ENCODE measurements at places on chromosomes 6 and 20. TPM values are rescaled to one million over a fixed set of nuclear protein-coding genes. Genes with fewer than 3 reads are reported as not detected.

GRCh38 chr6:149433405-149433804, 33.3 kb downstream of the SUMO4 start:
- no peak for DNase-seq

- DNase-seq = no peak
Measured at GRCh38 chr6:14464055-14464454, 346.5 kb downstream of the CD83 start.

DNA sequence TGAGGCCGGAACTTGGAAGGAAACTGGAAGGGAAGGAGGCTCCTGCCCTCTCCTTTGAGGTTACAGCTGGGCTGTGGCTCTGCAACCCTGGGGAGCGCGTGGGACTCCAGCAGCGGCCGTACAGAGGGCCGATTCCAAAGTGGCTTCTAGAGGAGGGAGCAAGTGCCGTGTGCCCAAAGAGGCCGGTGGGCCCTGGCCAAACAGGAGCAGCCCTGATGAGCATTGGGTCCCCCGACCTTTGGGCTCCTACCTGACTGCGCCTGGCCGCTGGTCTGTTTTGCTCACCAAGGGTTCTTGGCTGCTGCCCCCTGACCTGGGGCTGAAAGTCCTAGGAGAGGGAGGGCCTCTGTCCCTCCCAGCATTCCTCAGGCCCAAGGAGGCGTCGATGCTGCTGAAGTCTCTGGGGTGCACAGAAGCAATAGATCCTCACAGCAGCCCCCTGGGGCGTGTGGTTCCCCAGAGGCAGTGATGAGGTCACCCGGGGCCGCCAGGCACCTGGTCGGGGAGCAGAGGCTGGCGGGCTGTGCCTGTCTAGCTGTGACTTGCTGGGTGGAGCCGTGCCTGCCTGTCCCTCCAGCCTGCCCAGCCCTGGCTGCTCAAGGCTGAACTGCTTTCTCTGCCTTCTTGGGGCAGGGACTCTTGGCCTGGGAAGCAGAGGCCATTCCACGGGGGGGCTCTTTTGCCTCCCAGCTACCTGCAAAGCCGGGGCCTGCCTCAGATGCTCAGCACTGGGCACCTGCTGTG, 9.8 kb downstream of the RBM38 start:
- no peak for DNase-seq

- peak; percentile 55 for DNase-seq
Measured at GRCh38 chr6:157034436-157035230, 257.5 kb downstream of the ARID1B start.

The PPIL6 gene
- 14.5 TPM for total RNA-seq

GRCh38 chr6:25377664-25378063, 98.5 kb downstream of the CARMIL1 start:
- DNase-seq = no peak

DNA sequence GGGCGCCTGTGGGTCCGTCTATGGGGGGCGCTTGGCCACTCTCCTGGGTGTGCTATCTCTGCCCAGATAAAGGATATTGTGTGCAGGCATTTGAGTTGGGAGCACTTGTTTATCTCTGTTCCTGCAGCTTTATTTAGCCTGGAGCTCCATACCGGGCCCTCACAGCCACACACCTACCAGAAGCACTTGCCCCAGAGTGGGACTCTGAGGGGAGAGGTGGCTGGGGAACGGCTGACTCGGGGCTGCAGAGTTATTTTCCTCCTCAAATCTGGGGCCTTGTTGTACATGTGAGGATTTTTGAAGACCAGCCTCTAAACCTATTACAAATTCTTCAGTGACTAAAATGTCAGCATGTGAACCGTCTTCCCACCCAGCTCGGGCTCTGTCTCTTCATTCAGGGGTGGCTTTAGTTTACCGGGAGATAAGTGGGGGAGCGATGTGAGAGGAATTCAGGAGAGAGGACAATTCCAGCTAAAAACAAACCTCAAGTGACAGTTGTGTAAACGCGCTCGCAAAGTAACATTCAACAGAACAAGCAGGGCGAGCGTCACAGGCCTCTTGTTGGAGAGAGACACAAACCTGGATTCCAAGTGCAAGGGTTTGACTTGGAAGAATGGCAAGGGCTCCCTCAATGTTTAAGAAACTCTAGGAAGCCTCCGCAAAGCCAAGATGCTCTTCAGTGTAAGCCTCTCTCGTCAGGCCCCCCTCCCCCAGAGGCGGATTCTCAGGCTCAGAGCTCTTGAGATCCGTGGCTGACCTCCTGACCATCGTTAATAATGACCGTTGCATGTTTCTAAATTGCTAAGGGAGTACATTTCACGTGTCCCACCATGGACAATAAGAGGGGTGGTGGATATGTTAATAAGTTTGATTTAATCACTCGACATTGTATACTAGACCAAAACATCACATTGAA, 548.9 kb downstream of the QKI start:
- no peak for DNase-seq

DNA sequence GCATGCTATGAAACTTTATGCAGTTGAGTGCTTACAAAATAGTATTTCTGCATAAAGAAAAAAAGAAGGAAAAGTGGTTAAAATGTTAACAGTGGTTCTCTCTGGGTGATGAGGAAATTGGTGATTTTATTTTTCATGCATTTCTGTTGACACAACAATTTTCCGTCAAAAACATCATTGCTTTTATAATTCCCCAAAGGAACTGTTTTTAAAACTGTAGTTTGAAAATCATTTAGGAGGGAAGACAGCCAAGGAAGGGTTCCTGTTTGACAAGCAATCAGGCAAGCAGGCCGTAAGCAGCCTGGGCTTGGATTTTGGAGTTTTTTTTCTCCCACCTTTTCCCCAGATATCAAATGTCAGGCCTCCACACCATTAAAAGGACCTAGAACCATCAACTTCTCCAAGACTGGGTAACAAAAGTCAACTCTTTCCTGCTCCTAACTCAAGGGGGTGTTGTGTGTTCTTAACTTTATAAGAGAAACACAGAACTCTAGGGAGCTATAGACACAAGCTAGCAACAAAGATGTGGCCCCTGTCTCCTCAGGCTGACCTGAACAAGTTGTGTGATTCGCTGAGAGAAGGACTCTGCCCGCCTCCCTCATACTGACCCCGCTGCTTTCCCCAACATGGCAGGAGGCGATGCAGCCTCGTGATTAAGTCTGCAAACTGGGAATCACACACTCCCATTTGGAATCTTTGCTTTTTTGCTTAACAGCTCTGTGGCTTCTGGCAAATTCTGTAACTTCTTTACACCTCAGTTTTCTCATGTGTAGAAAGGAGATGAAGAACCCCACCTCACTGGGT, 146.6 kb downstream of the BCAS1 start:
- DNase-seq = no peak

- no peak for DNase-seq
Measured at GRCh38 chr6:119171088-119171841, 92.8 kb upstream of the FAM184A start.

DNA sequence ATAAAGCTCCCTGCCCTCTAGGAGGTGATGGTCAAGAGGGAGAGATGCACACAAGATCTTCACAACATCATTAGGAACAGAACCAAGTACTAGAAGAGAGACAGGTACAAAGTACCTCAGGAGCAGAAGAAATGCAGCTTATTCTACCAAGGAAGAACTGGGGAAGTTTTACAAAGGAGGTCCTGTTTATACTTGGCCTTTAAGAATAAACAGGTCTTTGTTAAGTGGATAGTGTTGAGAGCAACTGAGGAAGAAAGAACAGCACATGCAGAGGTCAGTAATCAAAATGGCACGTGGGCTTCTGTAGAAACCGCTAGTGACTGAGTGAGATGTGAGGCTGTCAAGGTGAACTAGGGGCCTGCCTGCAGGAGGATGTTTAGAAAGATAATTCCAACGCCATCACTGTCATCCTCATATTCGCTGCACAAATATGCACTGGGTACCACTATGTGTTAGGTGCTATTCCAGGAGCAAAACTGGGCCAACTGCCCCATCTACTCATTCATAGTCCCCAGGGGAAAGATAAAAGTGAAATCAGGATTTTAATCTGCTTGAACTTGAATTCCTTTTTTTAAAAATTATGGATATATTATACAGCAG, 61.1 kb downstream of the ID4 start:
- no peak for DNase-seq

- DNase-seq = no peak
Measured at GRCh38 chr20:11700831-11701230, 216.9 kb upstream of the BTBD3 start.

The MAFB gene
- 4.0 TPM for total RNA-seq

The EPHA7 gene
- total RNA-seq = 167 TPM

DNA sequence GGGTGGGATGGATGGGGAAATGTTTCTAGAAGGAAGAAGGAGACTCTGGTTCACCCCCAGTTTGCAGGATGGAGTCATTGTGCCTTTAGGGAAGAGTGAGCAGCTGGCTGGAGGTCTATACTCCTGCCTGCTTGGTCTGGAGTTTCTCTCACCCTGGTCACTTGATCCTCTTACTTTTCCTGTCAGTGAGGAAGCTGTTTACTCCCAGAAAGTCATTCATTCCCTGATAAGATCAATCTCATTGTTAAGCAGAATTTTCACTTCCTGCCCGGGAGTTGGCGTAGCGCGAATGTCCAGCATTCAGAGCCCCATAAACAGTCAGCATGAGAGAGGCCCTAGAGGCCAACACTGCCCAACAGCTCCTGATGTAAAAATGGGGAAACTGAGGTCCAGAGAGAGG, 70.4 kb upstream of the SIRPA start:
- DNase-seq = no peak

DNA sequence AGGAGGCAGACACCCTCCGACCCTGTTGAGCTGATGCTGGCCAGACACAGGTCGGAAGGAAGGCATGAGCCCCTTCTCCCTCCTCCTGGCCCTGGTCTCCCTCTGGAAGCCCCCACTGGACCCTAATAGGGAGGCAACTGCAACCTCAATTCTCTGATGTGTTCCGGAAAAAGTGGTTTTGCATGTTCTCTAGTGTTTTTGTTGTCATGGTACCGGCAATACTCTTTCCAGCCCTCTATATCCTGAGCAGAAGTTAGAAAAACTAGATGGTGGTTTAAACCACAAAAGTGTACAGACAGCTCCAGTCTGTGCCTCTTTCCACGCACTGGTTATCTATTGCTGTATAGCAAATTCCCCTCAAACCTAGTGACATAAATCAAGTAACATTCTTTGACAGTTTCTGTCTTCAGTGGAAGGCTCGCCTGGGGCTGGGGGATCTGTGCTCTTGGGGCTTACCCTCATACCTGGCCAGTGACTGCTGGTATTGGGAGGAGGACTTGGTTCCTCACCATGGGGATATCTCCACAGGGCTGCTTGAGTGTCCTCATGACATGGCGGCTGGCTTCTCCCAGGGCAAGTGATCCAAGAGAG, 37.0 kb downstream of the SYTL3 start:
- DNase-seq = no peak

DNA sequence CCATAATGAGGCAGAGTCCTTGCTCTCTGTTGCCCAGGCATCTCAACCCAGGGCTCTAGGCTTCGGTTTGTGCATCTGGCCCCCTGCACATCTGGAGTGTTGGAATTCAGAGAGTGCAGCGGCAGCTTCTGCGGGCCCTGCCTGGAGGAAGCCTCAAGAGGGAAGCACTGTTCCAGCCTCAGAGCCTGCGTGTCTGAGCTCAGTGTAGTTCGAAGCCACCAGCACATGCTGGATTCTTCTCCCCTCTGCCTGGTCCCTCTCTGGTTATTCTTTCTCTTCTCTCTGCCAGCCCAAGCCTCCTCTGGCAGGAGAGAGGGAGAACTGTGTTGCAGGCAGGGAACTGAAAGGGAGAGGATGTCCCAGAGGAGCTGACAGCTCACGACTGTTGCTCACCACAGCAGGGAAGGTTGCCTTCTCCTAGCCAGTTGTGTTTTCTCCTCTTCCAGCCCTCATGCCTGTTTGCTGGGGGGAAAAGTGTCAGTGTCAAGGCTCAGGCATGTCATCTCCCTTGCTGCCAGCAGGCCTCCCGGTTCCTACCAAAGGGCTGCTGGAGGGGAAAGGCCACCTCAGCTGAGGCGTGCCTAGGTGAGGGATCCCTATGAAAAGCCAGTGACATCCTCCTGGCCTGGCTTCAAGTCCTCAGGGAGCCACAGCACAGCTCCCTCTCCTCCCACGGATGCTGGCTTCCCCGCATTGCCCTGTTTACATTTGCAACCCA, 126.0 kb upstream of the LRFN2 start:
- DNase-seq = no peak

DNA sequence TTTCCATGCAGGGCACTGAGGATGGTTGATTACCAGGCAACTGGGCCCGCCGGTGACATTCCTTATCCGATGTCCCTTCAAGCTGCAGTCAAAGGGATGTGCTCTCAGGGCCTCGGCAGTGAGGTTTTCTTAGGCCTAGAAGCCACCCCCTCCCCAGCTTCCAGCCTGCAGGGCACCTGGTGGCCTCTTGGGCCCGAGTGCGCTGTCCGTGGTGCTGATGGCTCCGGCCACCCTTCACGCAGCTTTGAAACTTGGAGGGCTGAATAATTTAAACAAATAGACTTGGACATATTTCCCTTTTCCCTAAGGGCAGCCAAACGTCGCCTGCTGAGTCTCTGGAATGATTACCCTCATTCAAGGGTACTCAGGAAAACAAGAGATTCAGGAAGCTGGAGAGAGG, 8.9 kb upstream of the MLN start:
- no peak for DNase-seq

The NOX3 gene
- not detected for total RNA-seq

DNA sequence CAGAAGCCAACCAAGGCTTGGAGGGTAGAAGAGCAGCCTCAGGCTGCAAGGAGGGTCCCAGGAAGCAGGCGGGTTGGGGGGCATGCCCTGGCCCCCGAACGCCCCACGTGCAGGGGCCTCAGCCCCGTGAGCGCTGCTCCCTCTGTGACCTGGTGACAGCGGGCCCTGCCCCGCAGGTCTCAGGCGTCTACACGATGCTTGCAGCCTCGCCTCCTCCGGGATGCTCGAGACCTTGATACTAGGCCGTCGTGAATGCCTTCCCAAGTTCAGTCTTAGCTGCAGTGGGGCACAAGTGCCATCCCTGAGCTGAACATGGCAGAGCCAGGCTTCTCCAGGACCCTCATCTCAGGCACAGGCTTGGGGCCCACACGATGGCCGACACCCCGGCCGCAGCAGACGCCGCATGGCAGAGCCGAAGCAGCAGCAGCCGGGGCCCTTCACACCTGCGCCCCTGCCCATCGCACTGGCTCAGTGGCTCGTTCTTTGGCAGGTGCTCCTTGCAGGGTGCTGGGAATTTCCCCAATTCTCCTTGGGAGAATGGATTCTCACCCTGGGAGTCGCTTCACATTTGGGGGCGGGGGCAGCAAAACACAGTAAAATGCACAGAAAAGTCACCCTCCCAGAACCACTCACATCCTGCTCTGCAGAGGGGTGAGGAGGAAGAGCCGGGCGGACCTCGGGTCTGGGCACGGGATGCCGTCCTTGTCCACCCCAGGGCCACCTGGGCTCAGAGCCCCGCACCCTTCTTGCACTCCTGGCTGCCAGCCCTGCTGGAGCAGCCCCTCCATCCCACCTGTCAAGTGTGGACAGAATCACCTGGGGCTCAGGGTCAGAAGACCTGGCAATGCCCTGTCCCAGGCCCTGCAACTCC, 161.8 kb downstream of the DLL1 start:
- no peak for DNase-seq
